ENCODE measurements at places on chromosomes 11 and 22.

GRCh38 chr11:76190376-76190775, 15.9 kb downstream of the WNT11 start:
- DNase-seq = no peak

DNA sequence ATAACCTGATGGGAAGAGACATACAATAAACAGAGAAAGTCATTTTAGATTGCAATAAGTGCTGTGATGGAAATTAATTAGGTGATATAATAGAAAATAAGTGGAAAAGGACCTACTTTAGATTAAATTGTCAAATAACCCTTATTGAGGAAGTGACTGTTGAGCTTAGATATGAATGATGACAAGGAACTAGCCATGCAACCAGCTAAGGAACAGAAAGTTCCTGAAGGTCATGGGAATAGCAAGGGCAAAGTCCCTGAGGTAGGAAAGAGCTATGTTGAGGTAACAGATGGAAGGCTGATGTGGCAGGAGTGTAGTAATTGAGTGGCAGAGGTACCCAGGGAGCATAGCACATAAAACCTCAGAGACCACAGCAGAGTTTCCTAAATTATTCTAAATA, 135.2 kb downstream of the WNT11 start:
- no peak for DNase-seq

DNA sequence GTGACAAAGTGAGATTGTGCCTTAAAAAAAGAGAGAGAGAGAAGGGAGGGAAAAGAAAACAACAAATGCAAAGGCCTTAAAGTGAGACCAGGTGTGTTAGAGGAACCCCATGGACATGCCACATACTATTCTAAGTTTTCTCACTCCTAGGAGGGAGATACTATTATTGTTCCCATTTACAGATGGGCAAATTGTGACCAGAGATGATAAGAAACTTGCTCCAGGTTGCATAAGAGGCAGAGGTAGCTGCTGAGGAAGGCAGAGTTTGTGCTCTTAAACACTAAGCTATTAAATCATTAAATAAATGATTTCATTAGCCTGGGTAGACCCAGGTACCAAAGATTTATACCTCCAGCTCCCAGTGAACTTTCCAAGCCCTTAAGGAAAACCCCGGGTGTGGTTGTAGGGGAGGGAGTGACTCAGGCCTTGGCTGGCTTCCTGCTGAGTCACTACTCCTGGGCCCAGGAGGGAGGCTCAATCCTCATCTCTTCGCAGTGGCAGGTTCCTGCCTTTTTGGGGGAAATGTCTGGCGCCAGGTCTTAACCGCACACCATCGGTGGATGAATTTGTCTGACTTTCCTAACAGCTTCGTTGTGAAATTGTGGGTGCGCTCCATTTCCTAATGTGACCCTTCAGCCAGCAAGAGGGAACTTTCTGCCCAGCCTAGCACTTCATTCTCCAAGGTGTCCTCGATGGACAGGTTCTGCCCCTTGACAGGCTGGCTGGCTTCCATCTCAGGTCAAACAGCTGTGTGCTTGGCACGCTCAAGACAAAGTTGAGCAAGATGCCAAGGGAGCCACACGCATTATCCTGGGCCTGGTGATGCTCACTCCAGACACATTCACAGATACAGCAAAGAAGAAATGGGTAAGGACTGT, 33.4 kb upstream of the PTPRJ start:
- DNase-seq = no peak

DNA sequence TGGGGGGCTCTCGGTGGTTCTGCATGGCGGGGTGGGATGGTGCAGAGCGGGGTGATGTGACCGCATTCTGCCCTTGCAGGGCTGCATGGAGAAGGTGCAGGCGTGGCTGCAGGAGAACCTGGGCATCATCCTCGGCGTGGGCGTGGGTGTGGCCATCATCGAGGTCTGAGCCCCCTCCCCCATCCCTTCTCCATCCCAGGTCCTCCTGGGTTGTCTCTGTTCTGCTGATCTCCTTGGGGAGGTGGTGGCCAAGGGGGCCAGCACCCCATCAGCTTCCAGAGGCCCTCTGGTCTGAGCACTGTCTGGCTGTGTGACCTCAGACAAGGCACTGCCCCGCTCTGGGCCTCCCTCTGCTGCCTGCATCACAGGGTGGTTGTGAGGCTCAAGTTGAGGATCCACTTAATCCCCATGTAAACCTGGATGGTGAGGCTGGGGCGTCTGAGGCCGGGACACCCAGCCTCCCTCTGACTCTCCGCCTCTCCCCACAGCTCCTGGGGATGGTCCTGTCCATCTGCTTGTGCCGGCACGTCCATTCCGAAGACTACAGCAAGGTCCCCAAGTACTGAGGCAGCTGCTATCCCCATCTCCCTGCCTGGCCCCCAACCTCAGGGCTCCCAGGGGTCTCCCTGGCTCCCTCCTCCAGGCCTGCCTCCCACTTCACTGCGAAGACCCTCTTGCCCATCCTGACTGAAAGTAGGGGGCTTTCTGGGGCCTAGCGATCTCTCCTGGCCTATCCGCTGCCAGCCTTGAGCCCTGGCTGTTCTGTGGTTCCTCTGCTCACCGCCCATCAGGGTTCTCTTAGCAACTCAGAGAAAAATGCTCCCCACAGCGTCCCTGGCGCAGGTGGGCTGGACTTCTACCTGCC, 53.3 kb downstream of the CD82 start:
- no peak for DNase-seq

DNA sequence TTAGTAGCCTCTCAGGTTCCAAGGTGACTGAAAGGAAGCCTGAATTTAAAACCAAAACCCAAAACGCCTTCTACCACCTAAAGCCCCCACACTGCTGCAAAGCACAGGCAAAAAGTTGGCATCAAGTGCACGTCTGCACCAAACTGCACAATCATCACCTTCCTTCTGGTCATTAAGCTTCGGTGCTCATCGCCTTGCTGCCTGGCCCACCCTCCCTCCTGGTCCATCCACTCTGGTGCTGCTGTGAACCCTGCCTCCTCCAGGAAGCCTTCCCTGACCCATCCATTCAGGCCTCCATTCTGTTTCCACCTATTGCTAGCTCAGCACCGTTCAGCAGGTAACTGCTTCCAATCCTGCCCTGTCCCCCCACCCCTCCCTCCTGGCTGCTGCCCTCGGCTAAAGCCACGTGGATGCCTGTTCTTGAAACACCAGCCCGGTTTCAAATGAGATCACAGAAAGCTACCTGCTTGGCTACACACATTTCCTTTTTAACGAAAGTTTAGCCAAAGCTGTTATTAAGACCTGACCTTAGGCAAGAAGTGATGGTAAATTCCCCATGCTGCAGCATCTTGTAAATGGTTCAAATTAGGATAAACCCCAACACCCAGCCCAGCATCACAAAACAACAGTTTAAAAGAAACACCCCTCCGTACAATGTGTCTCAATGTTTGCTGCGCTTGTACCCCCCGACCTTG, 53.8 kb upstream of the CD5 start:
- DNase-seq = no peak

GRCh38 chr11:82901922-82902485, 468 bp downstream of the DDIAS start:
- DNase-seq = no peak

GRCh38 chr22:35638410-35638809, 9.8 kb upstream of the APOL6 start:
- DNase-seq = no peak

- DNase-seq = no peak
Measured at GRCh38 chr11:115181538-115181937, 322.7 kb downstream of the CADM1 start.

DNA sequence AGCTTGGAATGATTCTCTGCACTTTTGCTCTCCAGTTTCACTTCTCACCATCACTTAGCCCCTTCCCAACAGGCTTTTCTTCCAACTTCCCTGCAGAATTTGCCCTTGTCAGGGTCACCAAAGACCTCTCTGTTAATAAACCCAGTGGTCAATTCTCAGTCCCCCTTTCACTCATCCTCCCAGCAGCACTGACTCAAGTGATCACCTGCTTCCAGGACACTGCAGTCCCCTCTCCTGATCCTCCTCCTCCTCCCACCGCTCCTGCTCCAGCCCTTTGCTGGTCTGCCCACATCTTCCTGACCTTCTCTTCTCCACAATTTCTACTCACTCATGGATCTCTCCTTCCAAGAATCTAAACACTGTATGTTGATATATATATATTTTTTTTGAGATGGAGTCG, 57.9 kb downstream of the SHISAL1 start:
- DNase-seq = no peak

- no peak for DNase-seq
Measured at GRCh38 chr11:22734628-22735345, 68.4 kb downstream of the GAS2 start.

DNA sequence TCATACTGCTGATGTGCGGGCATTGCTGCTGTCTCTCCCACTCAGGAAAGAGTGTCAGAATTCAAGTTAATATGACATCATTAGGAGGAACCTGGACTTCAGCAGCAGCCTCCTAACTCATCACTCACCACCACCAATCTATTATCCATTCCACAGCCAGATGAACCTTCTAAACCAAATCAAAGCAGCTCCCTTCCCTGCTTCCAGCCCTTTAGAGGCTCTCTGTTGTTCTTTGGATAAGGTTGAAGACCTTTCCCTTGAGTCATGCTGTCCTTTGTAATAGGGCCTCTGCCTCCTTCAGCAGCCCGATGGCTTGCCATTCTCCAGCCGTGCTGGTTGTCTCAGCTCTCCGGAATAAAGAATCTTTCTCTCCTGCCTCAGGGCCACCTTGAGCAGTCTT, 301.3 kb downstream of the DDX10 start:
- no peak for DNase-seq

DNA sequence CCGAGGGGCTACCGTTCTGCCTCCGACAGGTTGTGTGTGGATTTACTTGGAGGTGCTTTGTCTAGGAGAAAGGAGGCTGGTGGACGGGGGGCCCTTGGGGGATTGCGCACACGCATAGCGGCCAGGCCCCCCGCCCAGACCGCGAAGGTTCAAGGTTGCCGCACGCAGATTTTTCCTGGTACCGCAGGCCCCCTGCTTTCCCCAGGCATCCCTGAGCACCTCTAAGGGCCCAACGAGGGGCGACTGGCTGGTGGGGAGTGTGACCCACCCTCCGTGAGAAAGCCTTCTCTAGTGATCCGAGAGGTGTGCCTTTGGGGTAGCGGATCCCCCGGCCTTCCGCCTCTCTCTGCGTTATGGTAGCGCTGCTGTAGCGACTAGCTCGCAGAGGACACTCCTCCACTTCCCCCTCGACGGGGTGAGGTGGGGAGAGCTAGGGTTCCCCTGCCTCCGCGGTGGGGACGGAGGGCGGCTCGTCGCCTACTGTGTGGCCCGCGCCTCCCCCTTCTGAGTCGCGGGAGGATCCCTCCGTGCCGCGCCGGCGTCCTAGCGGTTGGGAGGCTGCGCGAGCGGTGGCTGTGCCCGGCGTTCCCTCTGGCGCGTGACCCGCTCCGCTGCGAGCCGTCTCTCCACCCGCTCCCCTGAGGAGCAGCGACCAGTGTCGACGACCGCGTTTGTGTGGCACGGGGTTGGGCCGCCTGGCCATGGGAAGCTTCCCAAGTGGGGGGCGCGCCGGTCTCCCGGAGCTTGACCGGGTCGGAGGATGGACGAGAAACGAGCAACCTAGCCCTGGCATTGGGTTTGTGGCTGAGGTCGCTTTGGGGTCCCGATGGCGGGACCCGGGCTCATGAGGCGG, 3900.0 kb upstream of the OR11H1 start:
- DNase-seq = no peak

DNA sequence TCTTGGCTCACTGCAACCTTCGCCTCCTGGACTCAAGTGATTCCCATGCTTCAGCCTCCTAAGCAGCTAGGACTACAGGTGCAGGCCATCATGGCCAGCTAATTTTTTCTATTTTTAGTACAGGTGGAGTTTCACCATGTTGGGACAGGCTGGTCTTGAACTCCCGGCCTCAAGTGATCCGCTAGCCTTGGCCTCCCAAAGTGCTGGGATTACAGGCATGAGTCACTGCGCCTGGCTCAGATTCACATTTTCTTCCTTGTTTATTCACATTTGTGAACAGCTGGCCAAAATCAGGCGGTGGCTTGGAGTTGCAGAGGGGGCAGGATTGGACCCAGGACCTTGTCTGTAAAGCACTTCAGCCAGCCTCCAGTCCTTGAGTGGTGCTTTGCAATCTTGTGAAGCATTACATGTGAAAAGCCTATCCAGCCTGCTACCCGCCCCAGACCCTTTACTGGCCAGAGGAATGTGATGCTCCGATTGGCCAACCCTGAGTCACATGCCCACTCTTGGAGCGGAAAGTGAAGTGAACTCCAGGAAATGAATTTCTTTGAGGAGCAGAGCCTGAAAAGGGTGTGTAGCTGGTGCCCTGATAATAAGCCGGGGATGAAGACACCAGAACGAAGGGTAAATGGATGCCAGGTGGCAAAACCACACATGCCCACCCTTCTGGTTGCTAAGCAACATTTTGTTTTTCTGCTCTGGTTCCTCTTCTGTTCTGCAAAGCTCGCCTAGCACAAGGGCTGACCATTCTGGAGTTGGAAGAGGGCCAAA, 62.6 kb upstream of the PTPRJ start:
- DNase-seq = no peak

GRCh38 chr11:18312012-18312411, 9.9 kb downstream of the HPS5 start:
- DNase-seq = no peak

DNA sequence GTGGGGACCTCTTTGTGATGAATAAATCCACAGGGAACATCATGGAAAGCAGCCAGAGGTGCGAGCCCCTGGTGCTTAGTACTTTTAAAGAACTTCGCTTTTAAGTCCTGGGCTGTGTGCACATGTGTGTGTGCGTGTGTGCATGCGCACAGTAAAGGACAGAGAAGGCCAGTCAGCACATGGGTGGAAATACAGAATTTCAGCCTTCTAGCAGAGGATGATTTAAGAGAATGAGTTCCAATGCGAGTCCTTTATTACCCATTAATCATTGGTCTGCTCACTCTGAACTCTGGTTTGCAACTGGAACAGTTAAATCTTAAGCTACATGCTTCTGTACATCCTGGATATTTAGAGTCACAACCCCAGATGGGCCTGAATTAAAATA, 18.9 kb downstream of the TEAD1 start:
- DNase-seq = no peak

DNA sequence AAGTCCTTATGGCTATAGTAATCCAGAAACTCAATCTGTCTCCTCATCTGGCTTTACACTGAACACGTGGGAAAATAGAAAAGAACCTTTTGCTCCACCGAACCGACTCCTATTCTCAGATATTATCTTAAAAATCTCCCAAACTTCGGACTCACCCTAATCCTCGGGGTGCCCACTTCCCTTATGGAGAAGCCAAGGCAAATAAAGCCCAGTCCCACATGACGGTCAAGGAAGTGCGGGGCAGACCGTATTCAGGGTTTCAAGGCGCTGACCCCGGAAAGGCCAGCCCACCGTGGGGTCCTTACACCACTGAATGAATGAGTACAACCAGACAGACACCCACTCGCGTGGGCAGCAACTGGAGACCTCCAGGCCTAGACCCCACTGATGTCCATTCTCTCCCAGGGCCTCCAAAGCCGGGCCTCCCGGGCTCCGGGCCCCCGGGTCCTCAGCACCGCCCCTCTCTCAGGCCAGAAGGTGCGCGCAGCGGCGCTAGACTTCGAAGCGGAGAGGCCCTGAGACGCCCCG, 489 bp downstream of the NUP98 start:
- no peak for DNase-seq

Measured in spinal cord (tissue), 10 donors.